ENCODE measurements at places on chromosomes 13 and 19.

- DNase-seq: no peak
These were observed 14.1 kb downstream of the FSD1 start for GRCh38 chr19:4318460-4318859.

- peak; percentile 73 for DNase-seq
These were observed 689 bp downstream of the ING1 start for GRCh38 chr13:110713981-110714796.

DNA sequence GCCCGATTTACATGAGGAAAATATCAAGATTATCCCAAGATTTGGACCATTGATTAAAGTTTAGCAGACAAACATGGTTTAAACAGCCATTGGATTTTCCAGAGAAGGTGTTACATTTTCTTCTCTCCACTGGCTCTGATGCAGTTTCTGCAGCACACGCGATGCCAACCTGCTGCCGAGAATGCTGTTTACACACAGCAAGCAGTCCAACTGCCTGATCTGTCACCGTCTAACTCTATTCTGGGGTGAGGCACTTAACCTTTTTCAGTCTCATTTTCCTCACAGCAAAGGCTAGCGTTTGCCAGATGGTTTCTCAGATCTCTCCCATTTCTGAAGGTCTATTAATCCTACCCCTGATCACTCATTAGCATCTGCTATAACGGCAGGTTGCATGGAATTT is 763.5 kb upstream of the GPC6 start:
- DNase-seq: no peak

- no peak for DNase-seq
These were observed 4.0 kb downstream of the ZBTB32 start for GRCh38 chr19:35708391-35708790.

DNA sequence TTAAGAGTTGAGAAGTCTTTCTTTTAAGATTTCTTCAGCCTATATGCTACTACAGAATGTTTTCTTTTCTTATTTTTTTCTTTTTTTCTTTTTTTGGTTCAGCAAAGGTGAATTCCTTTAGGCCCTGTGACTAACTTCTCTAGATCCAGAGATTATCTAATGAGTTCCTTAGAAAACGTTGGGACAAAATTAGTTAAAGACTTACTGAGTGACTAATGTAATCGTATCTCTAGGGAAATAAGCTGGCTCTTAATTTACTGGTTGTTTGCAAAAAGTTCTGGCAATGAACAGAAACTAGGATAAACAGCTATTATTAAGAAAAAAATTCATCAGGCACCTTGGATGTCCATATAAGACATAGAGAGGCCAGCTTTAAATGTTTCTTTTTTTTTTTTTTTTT is 30.7 kb upstream of the CSNK1A1L start:
- no peak for DNase-seq

GRCh38 chr13:81089371-81090157 is 748.6 kb upstream of the SPRY2 start:
- DNase-seq: no peak

- no peak for DNase-seq
These were observed 104.5 kb downstream of the FRY start for GRCh38 chr13:32136061-32136460.

DNA sequence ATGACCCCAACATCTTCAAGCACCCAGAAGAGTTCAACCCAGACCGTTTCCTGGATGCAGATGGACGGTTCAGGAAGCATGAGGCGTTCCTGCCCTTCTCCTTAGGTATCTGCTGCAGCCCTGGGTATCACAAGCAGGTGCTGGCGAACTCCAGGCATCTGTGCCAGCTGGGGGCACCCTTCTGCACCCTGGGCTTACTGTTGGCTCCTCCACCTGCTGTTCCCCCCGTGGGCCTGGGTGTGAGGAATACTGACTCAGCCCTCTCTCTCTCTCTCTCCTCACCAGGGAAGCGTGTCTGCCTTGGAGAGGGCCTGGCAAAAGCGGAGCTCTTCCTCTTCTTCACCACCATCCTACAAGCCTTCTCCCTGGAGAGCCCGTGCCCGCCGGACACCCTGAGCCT is 13.0 kb downstream of the CYP2S1 start:
- DNase-seq: no peak

- no peak for DNase-seq
These were observed 24.1 kb downstream of the HNRNPM start for GRCh38 chr19:8468761-8469373.

DNA sequence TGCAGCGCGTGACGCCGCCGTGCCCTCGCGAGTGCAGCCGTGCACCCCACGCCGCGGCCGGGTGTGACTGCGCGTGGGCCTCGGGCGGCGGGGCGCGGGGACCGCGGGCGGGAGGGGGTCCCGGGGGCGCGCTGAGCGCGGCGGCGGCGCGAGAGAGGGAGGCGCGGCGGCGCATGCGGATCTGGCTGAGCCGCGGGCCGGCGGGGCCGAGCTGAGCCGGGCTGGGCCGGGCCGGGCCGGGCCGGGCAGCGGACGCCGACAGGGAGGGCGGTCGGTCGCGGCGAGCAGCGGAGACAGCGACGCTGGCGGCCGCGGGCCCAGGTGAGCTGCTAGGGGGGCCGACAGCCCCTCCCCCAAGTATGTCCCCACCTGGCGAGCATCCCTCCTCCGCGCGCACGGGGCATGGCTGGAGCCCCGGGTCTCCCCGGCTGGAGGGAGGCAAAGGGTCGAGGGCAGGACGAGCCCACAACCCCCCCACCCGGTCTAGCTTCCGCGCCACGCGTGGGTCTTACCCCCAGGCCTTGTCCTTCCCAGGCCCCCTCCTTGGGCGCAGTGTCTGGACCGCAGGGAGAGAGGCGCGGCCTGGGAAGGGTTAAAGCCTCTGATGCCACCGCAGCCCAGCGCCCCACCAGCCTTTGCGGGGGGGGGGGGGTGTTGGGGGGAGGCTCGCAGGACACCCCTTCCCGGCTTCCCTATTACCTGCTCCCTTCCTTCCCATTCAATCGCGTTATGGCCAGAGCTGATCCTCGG is at the start of gene SPTBN4:
Gene SPTBN4, plus strand, starts transcription at position 17 of the 750 bp plus-strand sequence. CDS start 5,621 bp downstream, outside the sequence.
- no peak for DNase-seq

GRCh38 chr19:50794074-50794875 is 4.1 kb downstream of the ACP4 start:
- DNase-seq: no peak

Data from stimulated activated CD8-positive, alpha-beta memory T cell treated with anti-CD3 and anti-CD28 coated beads, Interleukin-4, amount 100 ng/mL, for 48 hours (primary cell).